ENCODE measurements at places on chromosomes 3 and 15.

DNA sequence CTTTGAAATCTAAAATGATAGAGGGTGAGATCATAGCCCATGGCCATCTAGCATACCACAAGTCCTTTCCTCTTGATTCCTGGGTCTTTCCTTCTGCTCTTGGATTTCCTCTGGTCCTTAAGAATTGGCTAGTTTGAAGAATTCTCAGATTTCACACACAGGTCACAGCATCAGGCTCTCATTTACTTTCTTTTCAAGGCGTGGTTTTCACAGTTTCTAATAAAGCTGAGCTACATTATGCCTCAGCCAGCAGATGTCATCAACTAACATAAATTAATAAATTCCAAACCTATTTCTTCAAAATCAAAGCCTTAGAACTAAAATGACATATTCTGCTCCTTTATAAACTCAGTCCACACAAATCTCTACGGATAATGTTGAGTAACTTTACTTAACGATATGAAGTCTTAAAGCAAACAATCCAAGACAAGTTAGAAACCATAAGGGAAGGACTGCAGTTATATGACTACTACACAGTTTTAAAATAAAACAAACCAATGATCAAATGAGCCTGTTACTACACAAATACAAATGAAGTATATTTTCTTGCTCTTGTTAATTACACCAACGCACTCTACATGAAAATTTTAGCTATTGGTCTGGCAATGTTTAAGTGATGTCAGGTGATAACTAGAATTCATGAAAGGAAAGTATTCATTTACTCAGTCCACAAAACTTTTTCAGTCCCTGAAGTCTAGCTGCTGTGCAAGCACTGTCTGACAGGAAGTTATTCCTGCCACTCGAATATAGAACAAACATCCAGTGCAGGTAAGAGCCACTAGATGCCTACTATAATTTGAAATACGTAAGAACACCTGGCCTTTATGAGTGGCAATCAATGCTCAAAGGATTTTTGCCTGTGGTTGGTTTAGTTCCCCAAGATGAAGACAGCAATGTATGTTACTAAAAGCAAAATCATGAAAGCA lies 9.2 kb downstream of the CCDC14 start:
- no peak for DNase-seq

DNA sequence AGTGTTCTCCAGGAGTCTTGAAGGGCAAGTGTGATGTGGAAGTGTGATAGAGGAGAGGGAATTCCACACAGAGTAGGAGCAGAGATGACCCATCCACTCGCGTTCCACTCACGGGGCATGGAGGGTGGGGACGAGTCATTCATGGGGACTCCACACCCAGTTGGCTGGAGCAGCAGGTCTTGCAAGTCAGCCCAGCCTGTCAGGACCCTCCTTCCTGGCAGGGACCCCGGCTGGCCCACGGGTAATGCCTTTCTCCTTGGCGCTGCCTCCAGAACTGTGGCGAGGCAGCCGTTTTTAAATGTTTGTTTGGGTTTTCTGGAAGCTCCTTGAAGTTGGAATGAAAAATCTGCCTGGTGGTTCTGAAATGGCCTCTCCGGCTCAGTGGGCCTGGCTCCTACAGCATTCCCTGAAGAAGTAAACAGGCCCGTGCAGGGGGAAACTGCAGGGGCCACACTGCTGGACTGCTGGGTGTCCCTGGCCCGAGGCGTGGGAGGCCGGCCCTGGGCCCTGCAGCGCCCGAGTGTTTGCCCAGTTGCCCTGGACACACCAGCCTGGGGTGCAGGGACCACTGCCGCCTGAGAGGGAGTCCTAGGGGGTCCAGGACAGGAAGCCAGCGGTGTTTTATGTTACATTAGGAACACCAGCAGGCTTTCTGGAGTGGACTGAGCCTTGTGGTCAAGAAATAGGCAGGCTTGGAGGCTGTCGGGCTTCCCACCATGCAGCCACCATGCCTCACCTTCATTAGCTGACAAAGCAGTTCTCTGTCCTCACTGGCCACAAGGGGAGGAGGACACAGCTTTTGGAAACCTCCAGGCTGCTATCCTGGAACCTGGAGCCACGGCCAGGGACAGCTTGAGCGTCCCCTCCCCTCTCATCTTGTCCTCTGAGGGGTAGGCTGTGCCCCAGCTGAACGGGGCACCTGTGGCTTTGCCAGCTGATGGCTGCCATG lies 61.3 kb downstream of the CEMIP start:
- no peak for DNase-seq

- DNase-seq = peak; percentile 95
Observed at GRCh38 chr3:183285828-183286457, 32.9 kb downstream of the B3GNT5 start.

- DNase-seq = no peak
Observed at GRCh38 chr3:150342896-150343467, 65.1 kb upstream of the TSC22D2 start.

- no peak for DNase-seq
Observed at GRCh38 chr3:152331018-152331541, 62.4 kb downstream of the MBNL1 start.

GRCh38 chr15:70426096-70426821 lies 328.5 kb upstream of the TLE3 start:
- DNase-seq = no peak

DNA sequence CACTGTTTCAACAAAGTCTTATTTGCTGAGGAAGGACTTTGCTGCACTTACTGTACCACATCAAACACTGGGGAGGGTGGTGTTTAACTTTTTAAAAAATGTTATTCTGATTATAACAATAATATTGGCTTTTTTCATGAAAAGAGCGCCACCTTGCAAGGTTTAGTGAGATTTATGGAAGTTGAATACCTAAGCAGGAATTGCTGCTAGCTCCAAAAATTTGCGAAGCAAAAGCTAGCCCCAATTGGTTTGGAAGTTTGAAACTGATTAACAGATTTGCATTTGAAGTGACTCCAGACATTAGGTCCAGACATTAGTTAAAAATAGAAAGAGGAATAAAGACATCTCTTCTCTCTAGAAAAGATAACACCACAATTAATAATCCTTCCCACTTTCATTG lies 6.7 kb downstream of the ZIC1 start:
- DNase-seq = no peak

DNA sequence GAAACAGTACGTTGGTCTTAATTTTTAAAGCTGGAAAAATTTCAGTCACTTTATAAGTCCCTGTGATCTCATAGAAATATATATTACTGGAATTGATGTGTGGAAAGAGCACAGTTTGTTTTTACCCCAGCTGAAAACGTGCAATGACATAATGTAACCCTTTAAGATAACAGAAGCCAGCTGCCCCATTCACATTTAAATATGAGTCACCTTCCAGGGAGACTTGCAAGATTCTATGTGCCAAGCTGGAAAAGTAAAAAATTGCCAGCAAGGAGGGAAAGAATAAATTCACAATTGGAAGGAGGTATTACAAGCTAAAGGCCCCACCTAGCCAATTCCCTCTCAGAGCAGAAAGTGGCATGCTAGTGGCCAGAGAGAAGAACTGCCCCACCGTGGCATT lies 50.2 kb downstream of the SAMMSON start:
- no peak for DNase-seq

DNA sequence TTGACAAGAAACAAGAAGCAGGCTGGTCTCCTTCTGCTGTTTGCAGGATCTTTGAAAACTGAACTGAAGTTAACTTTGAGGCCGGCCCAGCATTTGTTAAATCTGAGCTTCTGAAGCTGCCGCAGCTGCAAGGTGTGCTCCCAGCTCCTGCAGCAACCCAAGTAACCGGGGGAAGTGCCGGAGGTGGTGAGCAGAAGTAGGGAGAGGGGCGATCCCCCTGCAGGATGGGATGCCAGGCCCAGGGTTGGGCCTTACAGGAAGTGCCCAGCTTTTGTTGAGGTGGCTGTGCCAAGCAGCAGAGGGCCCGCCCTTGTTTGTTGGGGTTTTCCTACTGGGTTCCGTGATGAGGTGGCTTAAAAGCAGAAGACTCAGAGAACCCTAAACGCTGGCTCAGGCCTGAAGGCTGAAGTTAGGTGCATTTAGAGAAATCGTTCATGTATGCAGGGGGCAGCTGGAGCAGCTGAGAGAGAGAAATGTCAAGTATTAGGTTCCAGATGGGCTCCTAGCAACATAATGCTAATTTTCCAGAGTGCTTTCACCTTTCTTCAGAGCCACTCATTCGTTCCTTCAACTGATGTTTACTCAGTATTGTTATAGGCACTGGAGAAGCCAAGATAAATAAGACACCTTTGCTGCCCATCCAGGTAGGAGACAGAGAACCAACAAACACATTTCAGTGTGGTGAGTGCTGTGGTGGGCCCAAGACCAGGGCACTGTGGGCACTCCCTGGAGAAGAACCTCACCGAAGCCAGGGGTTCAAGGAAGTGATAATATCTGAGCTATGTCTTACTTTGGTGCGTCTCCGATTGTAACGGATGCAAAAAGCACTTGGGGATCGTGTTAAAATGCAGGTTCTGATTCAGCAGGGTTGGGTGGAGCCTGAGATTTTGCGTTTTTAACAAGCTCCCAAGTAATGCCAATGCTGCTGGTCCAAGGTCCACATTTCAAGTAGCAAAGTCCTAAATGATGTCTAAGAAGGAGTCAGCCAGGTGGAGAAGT lies 42.2 kb upstream of the PLCL2 start:
- peak; percentile 83 for DNase-seq

DNA sequence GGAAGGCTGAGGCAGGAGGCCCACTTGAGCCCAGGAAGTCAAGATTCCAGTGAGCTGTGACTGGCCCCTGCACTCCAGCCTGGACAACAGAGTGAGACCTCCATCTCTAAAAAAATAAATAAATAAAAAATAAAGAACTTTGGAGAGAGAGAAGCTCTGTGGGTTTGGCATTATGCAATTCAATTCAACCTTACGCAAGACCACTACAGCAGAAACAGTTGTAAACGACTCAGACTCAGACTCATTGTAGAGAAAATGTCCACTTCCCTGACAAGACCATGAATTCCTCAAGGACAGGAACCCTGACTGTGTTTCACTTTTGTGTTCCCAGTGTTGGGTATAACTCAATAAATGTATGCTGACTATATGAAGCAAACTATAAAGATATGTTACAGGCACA lies 90.3 kb upstream of the C3orf80 start:
- DNase-seq = no peak

GRCh38 chr15:39491115-39491885 lies 89.6 kb upstream of the THBS1 start:
- DNase-seq = no peak

- DNase-seq = no peak
Observed at GRCh38 chr3:66472313-66473134, 28.3 kb downstream of the LRIG1 start.

- no peak for DNase-seq
Observed at GRCh38 chr15:74857082-74857655, 14.2 kb upstream of the ULK3 start.
